ENCODE measurements at places on chromosomes 1 and 21. TPM values are rescaled to one million over a fixed set of nuclear protein-coding genes. Genes with fewer than 3 reads are reported as not detected.

ARHGEF16 gene
- not detected for polyA plus RNA-seq

SLC19A1 gene
- 4.8 TPM for polyA plus RNA-seq

F13B gene
- not detected for polyA plus RNA-seq

CNIH3 gene
- 1.4 TPM for polyA plus RNA-seq

HES3 gene
- not detected for polyA plus RNA-seq

PEX11B gene
- 71.8 TPM for polyA plus RNA-seq

PTPN22 gene
- 49.1 TPM for polyA plus RNA-seq

SRRM1 gene
- polyA plus RNA-seq: 88.8 TPM

IFI44L gene
- 3.6 TPM for polyA plus RNA-seq

LINGO4 gene
- polyA plus RNA-seq: 0.15 TPM

TMPRSS2 gene
- not detected for polyA plus RNA-seq

GRCh38 chr21:41011098-41011731 lies 156.7 kb upstream of the BACE2 start:
- no peak overlapping the region for H3K27ac ChIP-seq
- no peaks in the 10 kb centered on the region for H3K36me3 ChIP-seq
- no peak for DNase-seq
- H3K27me3 ChIP-seq: no peaks in the 10 kb centered on the region
- no peak overlapping the region for H3K4me3 ChIP-seq
- H3K4me1 ChIP-seq: no peaks in the 10 kb centered on the region

GRCh38 chr1:109499081-109499480 lies 5.2 kb downstream of the CYB561D1 start:
- no peak overlapping the region for H3K4me3 ChIP-seq
- peaks cover 99% of the 10 kb centered on the region for H3K4me1 ChIP-seq
- H3K27ac ChIP-seq: peak overlapping the region; percentile 87
- H3K36me3 ChIP-seq: peaks cover 38% of the 10 kb centered on the region
- DNase-seq: no peak
- no peaks in the 10 kb centered on the region for H3K27me3 ChIP-seq

DNA sequence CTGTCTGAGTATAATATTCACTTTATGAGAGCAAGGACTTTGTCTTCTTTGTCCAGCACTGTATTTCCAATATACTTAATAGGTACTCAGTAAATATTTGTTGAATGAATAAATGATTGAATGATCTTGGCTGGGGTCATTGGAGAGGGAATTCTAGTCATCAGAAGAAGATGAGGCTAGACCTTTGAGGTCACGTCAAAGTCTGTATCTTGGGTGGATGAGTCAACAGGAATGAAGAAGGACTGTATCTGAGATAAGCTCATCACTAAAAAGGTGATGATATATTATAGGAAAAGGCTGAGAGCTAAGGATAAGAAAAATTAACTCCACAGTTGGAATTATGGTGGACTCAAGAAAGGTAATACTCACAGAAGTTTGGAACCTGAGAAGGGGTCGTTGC lies 125.1 kb upstream of the MAGI3 start:
- no peak overlapping the region for H3K27ac ChIP-seq
- DNase-seq: no peak
- no peaks in the 10 kb centered on the region for H3K4me1 ChIP-seq
- peaks cover 2% of the 10 kb centered on the region for H3K27me3 ChIP-seq
- no peak overlapping the region for H3K4me3 ChIP-seq

DNA sequence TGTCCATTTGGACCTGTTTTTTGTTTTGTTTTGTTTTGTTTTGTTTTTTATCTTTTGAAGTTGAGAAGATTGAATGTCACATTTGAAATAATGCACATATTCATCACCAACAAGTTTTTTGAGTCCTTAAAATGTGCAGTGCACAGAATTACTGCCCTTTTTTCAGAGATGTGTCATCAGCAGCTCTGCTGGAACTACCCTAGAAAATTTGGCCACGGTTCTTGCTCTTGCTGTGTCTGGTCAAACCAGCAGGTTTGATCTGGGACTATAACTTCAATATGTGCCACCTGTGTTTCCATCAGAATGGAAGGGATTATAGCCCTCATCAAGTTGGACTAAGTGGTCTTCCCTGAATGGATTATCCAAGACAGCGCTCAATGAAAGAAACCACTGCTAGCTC lies 24.1 kb upstream of the CNN3 start:
- no peaks in the 10 kb centered on the region for H3K36me3 ChIP-seq
- H3K27me3 ChIP-seq: no peaks in the 10 kb centered on the region
- H3K4me1 ChIP-seq: no peaks in the 10 kb centered on the region
- no peak overlapping the region for H3K27ac ChIP-seq
- H3K4me3 ChIP-seq: no peak overlapping the region

- no peak for DNase-seq
- H3K27ac ChIP-seq: no peak overlapping the region
- no peak overlapping the region for H3K4me3 ChIP-seq
- no peaks in the 10 kb centered on the region for H3K36me3 ChIP-seq
- peaks cover under 1% of the 10 kb centered on the region for H3K27me3 ChIP-seq
- no peaks in the 10 kb centered on the region for H3K4me1 ChIP-seq
These were observed 21.7 kb upstream of the TUT4 start for GRCh38 chr1:52574594-52574993.

DNA sequence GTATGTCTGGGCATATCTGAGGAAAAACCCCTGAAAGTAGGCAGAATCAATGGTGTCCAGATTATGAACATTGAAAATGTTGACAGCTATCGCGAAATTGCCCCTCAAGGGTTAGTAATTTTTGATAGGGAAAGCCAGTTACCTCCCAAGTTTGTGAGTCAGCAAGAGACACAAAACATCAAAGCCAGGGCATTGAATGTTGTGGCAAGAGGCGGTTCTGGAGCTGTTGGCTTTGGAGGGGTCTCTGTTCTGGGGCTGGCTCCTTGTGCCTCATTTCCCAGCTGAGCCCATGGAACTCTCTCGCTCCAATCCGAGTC lies 10.6 kb upstream of the S100A11 start:
- no peak for DNase-seq
- no peaks in the 10 kb centered on the region for H3K27me3 ChIP-seq
- peaks cover 20% of the 10 kb centered on the region for H3K4me1 ChIP-seq
- peak overlapping the region; percentile 91 for H3K27ac ChIP-seq
- no peaks in the 10 kb centered on the region for H3K36me3 ChIP-seq
- peak overlapping the region; percentile 75 for H3K4me3 ChIP-seq

DNA sequence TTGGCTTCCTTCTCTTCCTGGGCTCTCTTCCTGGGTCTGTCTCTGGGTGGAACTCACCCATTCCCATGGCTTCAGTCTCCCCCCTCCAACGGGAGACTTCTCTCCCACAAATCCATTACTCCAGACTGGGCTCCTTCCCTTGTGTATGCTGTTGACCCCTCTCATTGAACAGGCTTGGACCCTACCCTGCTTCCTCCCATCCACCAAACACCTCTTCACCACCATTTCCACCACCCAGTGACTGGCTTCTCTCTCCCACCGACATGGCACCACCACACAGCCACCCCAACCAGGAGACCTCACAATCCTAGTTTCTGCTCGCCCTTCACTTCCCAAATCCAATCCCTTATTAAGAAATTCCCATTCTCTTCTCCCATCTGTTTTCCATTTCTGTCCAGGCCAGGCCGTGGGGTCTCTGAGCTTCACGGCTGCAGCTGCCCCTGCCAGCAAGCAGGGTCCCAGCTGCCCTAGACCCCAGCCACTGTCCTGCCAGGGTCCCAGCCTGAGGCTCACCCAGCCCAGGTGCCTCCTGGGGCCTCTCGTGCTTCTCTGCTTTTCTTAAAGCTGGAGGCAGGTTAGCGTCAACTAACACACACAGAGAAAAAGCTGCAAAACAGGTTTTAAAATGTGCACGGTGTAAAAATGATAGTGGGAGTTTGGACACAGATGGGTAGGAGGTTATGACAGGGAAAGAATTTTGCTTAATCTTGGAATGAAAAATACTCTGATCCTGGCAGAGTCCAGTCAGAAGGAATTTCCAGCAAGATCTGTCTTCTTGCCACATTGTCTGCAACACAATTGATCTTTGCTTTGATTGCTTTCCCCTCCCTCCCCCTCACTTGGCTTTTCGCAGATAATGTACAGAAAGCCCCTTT lies 383.8 kb upstream of the VAMP3 start:
- no peaks in the 10 kb centered on the region for H3K4me1 ChIP-seq
- H3K27ac ChIP-seq: no peak overlapping the region
- H3K36me3 ChIP-seq: no peaks in the 10 kb centered on the region
- H3K4me3 ChIP-seq: no peak overlapping the region

DNA sequence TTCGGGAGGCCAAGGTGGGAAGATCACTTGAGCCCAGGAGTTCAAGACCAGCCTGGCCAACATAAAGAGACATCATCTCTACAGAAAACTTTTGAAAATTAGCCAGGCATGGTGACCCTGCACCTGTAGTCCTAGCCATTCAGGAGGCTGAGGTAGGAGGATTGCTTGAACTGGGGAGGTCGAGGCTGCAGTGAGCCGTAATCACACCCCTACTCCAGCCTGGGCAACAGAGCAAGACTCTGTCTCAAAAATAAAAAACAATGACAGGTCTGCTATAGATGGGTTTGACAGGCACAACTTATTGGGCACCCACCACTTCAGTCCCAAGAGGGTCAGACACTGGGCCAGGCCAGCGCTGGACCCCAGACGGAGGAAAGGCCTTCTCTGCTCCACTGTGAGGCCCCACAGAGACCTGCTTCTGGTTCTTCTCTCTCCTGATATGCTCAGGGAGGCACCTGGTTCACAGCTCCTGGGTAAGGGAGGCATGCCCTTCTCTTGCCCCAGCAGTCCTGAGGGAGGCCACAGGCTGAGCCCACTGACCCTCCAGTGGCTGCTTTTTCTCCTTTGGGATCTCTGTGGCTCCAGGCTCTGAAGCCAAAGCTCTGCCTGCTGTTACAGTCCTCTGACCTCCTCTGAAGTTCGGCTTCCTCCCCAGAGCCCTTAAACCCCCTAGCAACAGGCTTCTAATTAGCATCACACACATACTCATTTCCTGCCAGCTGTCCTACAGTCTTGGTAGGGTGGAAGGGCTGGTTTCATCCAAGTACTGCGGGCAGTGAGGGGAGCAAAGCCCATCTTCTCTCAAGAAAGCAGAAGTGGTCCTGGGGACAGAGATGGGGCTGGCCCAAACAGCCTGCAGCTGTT lies 14.4 kb downstream of the S100A16 start:
- H3K36me3 ChIP-seq: no peaks in the 10 kb centered on the region
- peak overlapping the region; percentile 43 for H3K27ac ChIP-seq
- no peak overlapping the region for H3K4me3 ChIP-seq
- peaks cover 10% of the 10 kb centered on the region for H3K4me1 ChIP-seq
- no peak for DNase-seq

DNA sequence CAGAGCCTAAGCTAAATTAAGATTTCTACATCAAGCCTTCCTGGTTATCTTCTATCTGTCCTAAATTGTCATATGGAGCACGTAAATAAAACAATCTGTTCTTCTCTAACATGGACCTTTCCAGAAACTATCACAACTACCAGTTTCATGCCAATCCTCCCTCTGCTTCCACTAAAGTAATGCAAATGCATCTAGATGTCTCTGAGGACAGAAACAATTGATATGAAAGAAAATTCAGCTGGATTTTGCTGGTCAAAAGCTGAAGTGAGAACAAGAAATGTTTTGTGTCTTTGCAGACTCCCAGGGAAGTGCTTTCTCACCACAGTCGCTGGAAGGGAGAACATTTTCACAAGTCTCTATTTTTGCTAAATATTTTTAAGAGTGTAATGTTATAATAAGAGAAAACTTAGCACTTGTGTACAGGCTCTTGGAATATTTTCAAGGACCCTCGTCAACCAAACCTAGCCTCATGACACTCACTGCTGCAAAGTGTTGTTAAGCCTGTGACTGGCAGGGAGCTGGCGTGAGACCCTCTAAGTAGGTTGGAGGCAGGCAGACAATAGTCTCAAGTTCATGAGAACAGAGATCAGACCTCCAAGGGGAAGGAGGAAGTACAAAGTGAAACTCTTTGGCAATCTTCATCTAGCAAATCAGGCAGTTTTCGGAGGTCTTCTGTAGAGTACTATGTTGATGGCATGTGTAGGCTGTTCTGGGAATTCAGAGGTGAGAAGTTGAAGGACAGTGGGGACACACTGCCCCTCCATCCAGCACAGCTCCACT lies 38.8 kb downstream of the DNASE2B start:
- no peak overlapping the region for H3K27ac ChIP-seq
- no peaks in the 10 kb centered on the region for H3K27me3 ChIP-seq
- peaks cover 18% of the 10 kb centered on the region for H3K4me1 ChIP-seq
- DNase-seq: no peak
- H3K36me3 ChIP-seq: no peaks in the 10 kb centered on the region

- no peak overlapping the region for H3K4me3 ChIP-seq
- H3K36me3 ChIP-seq: no peaks in the 10 kb centered on the region
- H3K27me3 ChIP-seq: no peaks in the 10 kb centered on the region
These were observed 62.7 kb downstream of the SIK1 start for GRCh38 chr21:43364261-43364510.

DNA sequence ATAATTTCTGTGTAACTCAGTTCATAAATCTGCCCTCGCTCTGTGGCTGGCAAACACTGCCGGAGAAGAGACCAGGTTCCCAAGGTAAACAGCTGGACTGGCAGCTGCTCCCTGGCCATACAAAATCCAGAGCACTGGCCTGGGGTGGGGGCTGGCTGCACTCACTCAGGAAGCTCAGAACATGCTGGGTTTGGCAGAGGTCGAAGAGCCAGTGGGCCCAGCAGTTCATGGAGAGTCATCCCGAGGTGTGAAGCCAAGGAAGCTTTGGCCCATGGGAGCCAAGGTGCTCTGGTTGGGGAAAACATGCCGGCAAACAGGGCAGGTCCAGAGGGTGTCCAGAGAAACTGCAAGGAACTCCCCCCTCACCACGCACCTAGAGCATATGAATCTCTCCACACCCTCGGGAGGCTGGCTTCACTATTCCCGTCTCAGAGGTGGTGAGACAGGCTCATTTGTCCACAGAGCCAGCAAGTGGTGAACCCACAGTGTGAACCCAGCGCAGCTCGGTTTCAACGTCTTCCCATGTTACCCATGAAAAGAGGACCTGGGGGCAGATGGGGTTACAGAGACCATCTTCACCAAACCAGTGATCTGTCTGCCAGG lies 102.4 kb downstream of the DMRTB1 start:
- H3K27me3 ChIP-seq: peaks cover 10% of the 10 kb centered on the region
- H3K4me3 ChIP-seq: no peak overlapping the region

GRCh38 chr21:35139382-35139715 lies 90.2 kb upstream of the RUNX1 start:
- peak overlapping the region; percentile 57 for H3K4me3 ChIP-seq
- no peak for DNase-seq
- no peak overlapping the region for H3K27ac ChIP-seq
- H3K27me3 ChIP-seq: no peaks in the 10 kb centered on the region
- peaks cover 8% of the 10 kb centered on the region for H3K4me1 ChIP-seq

DNA sequence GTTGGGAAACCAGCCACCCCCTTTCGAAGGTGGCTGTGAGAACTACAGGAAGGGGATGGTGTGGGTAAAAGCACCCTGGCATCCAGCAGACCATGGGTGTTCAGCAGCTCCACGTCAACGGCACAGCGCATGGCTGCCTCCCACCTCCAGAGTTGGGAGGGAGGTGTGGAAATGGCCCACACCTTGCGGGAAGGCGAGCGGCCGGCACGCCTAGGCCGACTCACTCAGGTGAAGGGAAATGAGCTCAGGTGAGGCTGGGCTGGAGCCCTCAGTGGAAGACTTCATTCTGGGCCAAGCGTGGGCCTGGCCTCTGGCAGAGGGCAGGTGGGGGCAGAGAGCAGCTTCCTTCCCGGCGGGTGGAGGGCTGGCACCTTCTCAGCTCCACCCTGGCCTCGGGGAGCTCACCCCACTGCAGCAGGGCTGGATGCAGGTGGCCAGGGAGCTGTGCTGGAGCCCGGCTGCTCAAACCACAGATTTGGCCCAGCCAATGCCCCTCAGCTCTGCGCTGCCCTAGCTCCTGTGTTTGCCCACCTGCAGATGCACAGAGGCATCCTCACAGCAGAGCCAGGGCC lies 24.8 kb upstream of the ALDH4A1 start:
- peak; percentile 70 for DNase-seq
- peak overlapping the region; percentile 67 for H3K4me3 ChIP-seq
- no peaks in the 10 kb centered on the region for H3K27me3 ChIP-seq
- peaks cover 100% of the 10 kb centered on the region for H3K4me1 ChIP-seq
